ENCODE measurements at places on chromosomes 7 and 10.
A peak's percentile ranks its signal among the peaks of the same experiment; 100 is the strongest.

DNA sequence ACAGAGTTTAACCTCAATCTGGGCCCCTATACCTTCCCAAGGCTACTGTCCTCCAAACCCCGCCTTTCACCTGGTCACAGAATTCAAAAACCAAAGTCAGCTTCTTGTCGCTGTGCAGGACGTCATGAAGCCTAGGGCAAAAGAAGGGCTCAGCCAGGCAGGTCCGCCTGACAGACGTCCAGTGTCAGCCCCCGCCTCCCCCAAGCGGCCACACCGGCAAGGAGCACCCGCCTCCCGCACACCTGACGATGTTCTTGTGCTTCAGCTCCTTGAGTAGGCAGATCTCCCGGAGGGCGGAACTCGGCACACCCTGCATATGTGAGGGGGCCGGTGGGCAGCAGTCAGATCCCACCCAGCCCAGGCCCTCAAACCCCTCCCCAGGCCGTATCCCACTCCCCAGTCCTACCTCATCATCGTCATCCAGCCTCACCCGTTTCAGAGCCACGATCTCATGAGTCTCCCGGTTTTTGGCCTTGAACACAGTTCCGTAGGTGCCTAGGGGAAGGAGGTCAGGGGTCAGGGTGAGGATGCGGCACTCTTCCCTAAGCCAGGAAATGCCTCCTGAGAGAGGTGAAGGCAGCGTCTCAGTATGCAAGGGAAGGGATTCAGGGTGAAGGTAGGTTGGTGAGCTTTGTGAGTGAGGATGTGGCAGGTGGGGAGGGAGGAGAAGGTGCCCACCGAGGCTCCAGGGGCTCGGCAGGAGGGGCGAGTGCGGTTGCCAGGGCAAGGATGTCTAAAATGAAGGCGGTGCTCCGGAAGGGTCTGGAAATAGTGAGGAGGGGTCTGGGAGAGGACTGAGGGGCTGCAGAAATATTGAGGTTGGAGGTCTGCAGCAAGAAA, 811 bp downstream of the CDK5 start:
- no peak for DNase-seq

DNA sequence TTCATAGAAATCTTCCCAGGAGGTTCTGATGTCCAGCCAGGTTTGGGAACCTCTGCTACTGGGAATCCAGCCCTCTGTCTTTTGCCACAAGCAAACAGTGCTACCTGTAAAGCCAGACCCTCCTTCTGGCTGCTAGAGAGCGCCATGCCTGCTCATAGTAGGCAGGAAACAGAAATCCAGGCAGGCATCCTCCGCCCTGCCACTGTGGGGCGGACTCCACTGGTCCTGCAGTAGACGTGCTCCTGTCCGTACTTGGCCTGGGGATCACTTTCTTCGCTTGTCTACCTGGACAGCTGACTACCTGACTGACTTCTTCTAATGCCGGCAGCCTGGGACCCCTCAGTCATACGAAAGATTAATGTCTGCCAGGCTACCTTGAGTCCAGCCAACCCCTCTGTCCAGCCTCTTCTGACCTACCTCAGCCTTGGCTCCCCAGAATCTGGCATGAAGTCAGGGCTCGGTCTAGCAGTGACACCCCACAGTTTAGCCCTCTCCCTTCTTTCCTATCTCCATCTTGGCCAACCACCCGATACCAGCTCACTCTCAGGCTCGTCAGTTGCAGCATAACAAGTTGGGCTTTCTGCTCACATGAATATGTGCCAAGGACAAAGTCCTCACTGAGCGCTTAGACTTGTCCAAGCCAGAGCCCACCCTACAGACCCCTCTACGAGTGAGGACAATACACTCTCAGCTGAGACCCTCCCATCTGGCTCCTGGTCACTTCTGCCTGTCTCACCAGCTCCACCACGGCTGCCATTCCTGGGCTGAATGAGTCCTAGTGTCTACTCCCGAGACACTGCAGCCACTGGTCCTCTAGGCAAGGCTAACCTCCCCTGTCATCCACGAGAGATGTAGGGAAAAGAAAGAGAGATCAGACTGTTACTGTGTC, 43.9 kb upstream of the OPALIN start:
- no peak for DNase-seq

DNA sequence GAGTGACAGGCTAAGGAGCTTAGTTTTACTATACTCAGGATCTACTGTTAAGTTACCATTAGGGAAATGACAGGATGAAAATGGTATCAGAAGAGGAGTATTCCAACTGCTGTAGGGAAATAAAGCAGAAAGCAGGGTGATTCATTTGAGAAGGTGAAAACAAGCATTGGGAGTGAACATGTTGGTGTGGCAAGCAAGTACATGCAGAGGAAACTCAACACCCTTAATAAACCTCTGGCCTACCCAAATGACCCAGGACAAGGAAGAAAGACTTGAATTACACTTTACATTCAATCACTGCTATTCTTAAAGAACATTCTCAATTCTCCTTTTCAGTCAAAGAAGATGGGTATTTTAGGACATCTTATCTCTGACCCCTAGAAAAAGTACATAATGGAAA, 28.7 kb downstream of the ERLIN1 start:
- DNase-seq, result no peak

- no peak for DNase-seq
These were observed 285.5 kb upstream of the IGFBP3 start for GRCh38 chr7:46206476-46207060.

GRCh38 chr7:24907311-24907886, 72.6 kb downstream of the OSBPL3 start:
- DNase-seq, result peak; percentile 16

DNA sequence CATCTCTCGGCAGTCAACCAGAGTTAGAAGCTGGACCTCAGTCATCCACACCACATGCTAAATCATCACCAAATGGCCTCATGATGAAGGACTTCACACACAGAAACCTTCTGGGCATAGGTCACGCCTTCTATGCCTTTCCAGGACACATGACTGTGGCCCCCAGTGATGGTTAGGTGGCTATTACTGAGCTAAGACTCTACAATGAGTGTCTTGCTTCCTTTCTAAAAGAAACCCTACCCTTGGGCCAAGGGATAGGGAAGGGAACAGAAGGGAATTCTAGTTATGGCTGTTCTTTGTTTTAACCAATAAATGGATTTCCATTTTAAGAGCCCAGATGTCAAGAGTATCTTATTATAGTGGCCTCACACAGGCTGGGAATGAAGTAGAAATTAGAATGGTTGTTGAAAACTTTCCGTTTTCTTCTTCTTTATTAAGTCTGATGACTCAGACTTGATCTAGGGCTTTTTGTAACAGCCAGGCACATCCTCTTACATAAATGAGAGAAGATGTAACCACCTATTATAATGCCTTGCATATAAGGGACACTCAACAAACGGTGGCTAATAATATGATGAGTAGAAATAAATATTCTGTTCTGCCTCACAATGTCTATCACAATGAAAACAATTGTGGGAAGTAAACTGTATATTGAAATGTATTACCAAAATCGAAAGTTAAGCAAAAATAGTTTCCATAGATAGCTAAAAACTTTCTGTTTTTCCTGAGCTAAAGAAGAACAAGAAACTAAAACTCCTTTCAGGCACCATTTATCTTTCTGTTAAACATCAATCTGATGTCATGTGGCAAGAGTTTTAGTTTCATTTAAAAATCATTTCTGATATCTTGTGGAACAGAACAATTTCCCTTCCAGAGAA, 62.5 kb upstream of the TOMM7 start:
- no peak for DNase-seq

DNA sequence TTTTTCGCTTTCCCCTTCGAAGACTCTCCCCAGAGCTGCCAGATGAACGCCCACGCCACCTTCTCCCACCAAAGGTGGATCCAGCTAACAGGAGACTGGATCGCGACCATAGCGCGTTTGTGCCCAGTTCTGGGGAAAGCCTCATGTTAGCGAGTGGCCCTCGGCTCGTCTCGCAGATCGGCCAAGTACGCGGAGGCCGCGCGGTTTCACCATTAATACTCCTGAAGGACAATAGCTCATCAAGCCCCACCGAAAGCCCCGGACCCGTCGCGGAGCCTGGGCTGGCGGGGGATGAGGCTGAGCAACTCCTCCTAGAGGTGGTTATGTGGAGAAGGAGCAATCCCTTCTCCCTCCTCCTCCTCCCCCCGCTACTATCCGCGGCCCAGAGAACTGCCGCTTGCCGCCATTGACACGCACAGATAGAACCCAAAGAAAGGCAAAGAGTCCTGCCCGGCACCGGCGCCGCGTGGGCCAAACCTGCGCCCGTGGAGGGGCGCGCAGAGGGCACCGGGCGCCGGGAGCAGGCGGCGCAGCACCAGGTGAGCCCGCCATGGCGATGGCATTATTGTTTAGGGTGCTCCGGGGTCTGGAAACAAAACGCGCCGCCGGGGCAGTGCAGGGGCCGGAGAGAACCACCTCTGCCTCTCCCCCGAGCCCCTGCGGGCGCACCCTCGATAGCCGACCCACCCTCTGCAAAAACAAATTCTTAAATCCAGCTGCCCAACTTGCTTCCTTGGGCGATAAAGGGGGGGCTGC, at the start of gene MACROH2A2:
Gene MACROH2A2, plus strand, starts transcription at position 385 of the 756 bp plus-strand sequence. CDS start 22,813 bp downstream, outside the sequence.
- DNase-seq, result no peak

Data from activated CD4-positive, alpha-beta T cell treated with anti-CD3 and anti-CD28 coated beads, Interleukin-2, amount 50 U/mL, for 4 hours (primary cell).